Stomach (tissue), 19 donors: ENCODE measurements at places on chromosomes 11 and 22. TPM values are rescaled to one million over a fixed set of nuclear protein-coding genes. Genes with fewer than 3 reads are reported as not detected.
A peak's percentile ranks its signal among the peaks of the same experiment; 100 is the strongest.

The ANO5 gene
- 6.8 TPM for total RNA-seq

The SHISAL1 gene
- total RNA-seq = 5.8 TPM

The TRIM29 gene
- total RNA-seq = 2.3 TPM

The OR8G1 gene
- total RNA-seq = not detected

The MRPL16 gene
- 25.6 TPM for total RNA-seq

The TTC36 gene
- not detected for total RNA-seq

The MRGPRF gene
- 89.5 TPM for total RNA-seq

The KIAA1671 gene
- 34.2 TPM for total RNA-seq

The PANX3 gene
- total RNA-seq = not detected

- DNase-seq = no peak
These were observed 396 bp downstream of the CCDC157 start for GRCh38 chr22:30357236-30357570.

DNA sequence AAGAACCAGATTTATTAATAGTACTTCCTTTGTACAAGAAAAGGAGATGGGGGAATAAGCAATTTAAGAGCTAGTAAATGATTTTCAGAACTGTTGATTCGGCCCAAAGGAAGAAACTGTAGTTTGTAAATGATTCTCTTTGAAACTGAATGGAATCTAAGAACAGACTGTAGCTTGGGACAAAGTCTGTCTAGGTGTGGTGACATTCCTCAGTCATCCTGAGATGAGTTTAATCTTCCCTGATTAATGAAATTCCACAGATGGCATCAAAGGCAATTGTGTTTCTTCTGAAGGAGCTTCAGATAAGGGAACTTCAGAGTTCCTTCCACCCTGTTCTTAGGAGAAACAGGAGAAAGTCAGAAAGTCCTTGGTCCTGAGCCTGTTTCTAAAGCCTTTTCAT, 2095.9 kb downstream of the LRRC4C start:
- DNase-seq = no peak

- peak; percentile 72 for DNase-seq
These were observed 4.4 kb downstream of the TMEM258 start for GRCh38 chr11:61787928-61788491.

DNA sequence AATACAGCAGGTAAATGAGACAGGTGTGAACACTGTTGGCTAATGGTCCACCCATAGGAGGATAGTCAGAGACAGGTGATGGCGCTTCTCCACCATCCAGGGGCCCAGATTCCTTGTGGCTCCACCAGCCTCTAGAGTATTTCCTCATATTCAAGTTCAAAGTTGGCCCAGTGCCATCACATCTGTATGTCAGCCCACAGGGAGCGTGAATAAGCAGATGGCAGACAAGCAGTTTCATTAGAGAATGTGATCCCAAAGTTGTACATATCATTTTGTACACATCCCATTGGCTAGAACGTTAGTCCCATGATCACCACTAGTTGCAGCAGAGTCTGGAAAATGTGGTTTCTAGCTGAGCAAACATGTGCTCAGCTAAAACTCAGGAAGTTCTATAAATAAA, 11.0 kb upstream of the CWF19L2 start:
- no peak for DNase-seq

GRCh38 chr11:111312076-111312475, 13.7 kb downstream of the POU2AF3 start:
- no peak for DNase-seq

GRCh38 chr22:36775964-36776669, at the start of gene IFT27:
IFT27 (minus strand) TSS chr22:36776119; CDS start chr22:36775707, 412 bp downstream.
- peak; percentile 100 for DNase-seq

GRCh38 chr11:127223026-127223425, 222.5 kb upstream of the KIRREL3 start:
- DNase-seq = no peak

DNA sequence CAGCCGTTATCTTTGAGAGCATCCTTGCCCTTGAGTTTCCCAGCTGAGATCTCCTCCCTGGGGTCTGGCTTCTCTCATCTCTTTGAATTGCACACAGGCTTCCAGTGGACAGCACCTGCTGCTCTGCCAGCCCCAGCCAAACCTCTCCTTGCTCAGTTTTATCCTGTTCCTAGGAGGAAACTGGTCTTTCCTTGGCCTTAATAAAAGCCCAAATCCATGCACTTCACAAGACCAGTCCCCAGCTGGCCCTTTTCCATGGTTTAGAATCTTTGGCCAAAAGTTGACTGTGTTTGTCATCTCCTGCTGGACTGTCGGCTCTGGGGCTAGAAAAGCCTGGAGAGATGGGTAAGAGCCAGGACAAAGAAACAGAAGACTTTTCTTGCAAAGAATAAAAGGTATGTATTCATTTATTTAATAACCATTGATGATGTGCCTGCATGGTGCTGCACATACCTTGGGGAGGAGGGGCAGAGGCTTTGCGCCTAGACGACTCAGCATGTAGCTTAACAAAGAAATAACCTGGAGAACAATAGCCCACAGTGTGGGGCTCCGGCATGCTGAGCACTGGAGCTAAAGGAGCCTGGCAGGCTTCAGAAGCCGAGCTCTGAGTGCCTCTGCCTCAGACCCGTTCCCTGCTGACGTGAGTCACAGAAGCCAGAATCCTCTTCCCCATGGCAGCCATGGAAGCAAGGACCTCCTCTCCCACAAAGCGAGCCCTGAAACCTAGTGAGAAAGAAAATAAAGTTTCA, 319.3 kb upstream of the B3GAT1 start:
- DNase-seq = no peak

DNA sequence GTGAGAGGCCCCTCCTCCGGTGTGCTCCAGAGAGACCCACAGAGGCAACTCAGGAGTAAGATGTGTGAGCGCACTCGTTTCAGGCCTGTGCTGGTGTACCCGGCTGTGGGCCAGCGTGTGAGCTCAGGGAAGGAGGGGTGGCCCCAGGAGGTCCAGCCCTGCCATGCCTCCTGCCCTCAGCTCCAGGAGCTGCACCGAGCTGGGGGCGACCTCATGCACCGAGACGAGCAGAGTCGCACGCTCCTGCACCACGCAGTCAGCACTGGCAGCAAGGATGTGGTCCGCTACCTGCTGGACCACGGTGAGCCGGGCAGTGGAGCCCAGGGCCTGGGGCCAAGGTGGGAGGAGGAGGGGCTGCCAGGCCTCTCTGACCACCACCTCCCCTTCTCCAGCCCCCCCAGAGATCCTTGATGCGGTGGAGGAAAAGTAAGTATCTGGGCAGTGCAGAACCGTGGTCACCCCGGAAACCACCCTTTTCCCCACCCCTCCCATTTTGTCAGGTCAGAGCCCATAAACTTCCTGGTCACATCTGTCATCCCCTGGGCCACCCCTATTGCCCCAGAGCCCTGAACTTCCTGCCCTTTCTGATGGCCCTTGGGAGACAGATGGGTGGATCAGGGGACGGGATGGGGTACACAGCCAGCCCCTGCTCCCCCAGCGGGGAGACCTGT, 2.5 kb upstream of the MDK start:
- DNase-seq = peak; percentile 46

DNA sequence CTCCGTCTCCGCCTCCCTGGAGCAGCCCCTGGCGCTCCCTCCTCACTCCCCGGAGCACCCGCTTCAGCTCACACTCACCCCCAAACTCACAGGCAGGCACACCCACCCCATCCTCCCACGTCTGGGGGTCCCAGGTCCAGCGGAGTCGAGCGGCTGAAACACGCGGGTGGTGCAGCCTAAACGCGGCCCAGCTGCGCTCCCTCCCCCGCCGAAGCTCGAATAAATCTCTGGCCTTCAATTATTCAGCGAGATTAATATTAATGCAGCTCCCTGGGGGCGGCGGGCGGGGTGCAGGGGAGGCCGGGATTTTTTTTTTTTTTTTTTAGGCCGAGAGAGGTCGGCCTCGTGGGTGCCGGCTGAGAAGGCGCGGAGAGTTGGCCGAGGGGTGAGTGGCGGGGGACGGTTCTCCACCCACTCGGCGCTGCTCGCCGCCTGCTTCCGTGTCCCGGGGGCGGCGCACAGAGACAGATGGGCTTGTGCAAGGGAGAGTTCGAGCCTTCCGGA, 524 bp upstream of the SLC1A2 start:
- DNase-seq = no peak

DNA sequence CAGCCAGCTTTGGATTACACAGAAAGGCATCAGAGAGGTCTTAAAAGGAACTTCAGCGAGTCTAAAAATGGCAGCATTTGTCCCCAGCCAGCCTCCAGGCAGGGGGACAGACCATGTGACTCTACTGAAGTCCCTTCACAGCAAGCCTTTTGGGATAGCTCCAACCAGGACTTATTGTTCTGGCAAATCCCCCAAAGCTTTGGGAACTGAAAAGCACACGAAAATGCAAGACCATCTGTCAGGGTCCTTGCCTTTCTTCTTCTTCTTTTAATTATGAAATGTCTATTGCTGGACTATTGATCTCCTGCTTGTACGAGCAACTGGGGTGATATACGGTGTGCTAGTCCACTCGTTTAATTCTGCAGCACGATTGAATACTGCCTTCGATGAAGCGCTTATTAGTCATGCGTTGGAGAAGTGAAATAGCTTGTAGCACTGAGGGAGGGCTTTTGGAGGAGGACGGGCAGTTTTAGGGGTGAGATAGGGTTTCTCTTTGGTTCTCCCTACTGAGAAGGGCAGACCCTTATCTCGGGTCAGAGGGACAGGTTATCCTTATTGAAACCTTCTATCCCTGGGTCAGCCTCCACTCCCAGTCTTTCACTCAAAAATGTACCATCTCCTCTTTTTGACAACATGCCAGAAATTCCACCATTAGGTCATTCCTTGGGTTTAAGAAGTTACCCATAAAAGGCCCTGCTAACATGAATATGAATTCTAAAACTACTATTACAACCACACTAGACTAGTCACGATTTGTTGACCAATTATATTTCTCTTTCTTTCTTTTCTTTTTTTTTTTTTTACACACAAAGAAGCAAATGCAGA, 416.4 kb downstream of the MIAT start:
- no peak for DNase-seq

- DNase-seq = peak; percentile 64
These were observed 4.0 kb upstream of the MCAM start for GRCh38 chr11:119320776-119321524.

DNA sequence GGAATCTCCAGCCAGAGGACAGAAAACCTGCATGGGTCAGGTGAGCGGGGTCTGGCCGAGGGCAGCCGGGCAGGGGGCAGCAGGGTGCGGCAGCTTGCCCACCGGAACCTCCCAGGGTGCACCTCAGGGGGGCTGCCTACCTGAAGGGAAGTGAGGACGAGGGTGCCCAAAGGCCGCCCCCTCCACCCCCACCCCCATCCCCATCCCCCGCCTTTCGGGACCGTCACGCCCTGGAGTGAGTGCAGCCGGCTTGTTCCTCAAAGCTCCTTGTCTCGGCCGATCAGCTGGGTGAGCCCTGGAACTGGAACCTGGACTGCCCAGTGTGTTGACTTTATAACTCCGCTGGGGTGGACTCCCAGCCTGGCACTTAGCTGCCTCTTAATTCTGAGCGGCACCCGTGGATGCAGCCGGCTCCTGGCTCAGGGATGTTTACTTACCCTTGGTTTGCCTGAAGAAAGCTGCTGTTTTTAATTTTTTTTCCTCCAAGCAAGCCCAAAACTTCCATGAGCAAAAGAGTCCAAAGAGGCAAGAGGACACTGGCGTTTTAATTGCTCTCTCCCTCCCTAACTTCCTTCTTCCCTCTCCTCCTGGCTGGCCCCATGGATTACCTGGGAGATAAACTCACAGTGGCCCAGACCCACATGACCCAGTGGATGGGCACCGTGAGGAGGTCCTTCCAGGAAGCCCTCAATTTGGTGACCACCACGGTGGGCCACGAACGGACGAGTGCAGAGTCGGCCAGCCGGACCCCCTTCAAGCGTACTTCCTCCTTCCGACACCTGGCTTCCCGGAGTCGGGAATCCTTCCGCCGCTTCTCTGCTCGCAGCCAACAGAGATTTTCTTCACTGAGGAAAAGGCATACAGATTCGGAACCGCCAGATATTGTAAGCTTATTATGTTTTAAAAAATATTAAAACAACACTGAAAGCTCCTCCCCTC, 87.8 kb upstream of the CRYBB3 start:
- DNase-seq = peak; percentile 85

DNA sequence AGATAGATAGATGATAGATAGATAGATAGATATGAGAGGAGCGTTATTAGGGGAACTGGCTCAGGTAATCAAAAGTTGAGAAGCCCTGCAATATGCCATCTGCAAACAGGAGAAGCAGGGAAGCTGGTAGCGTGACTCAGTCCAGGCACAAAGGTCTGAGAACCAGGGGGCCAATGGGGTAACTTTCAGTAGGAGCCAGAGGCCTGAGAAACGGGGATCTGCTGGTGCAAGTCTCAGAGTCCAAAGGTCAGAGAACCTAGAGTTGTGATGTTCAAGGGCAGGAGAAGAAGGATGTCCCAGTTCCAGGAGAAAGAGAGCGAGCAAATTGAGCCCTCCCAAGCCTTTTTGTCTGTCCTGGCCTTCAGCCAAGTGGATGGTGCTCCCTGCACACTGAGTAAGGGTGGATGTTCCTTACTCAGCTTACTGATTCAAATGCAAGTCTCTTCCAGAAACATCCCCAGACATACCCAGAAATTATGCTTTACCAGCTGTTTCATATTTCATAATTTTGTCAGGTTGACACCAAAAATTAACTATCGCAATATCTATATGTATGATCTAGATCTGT, 87.8 kb upstream of the SLC22A12 start:
- no peak for DNase-seq

- DNase-seq = no peak
These were observed 397.4 kb downstream of the SOX6 start for GRCh38 chr11:15958910-15959309.

GRCh38 chr22:49867303-49868265, 13.9 kb downstream of the ZBED4 start:
- DNase-seq = no peak

GRCh38 chr11:100932474-100933100, 197.0 kb downstream of the PGR start:
- DNase-seq = peak; percentile 52

GRCh38 chr22:46737976-46738646, at the start of gene CERK:
CERK (minus strand) TSS chr22:46738252; CDS start chr22:46738148, 104 bp downstream.
- DNase-seq = peak; percentile 85

GRCh38 chr11:36350137-36350513, 54.0 kb downstream of the PRR5L start:
- DNase-seq = no peak

DNA sequence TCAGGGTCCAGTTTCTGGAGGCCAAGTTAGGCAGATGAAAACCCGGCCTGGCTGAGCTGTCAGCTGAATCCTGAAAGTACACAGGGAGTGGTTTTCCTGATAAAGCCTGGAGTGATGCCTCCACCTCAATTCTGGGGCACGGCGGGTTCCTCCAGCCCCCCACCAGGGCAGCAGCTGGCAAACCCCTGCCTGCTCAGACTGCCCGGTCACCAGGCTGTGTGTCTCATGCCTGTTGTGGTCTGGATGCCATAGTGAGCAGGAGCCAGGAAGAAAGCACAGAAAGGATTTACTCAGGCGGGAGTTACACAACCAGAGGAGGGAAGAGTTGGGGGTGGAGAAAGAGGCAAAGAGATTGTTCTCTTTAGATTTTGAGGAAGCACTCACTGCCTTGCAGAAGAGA, 119.9 kb upstream of the RASSF10 start:
- no peak for DNase-seq

GRCh38 chr11:124012697-124013096, at the start of gene OR10G4:
OR10G4 (plus strand) TSS chr11:124012997; CDS start chr11:124015575, 2,578 bp downstream.
- DNase-seq = no peak

DNA sequence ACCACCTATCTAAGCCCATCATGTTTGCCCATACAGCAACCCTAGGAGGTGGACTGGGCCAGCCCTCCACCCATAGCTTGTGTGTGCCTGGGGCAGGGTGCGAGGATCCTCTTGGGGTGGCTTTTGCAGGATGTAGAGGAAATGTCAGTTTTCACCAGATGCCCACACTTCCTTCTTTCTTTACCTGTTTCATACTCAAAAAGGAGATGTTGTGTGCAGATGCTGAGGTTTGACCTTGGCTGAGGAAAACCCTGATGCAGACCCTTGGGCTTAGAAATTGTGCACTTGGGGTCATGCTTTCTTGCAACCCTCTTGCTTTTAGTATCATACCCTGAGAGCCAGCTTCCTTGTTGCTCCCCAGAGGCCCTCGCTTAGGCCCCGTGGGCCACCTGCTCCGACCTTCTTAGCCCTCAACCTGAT, 2.2 kb downstream of the HTR3A start:
- no peak for DNase-seq
